Activated CD4-positive, alpha-beta memory T cell treated with anti-CD3 and anti-CD28 coated beads, Interleukin-2, amount 10 ng/mL, durations not matched to agents 7 days and 5 days (primary cell): ENCODE measurements at places on chromosomes 3 and 15. TPM values are rescaled to one million over a fixed set of nuclear protein-coding genes. Genes with fewer than 3 reads are reported as not detected.

GRCh38 chr3:3355442-3355841, 176.0 kb upstream of the CRBN start:
- DNase-seq: no peak

- no peak for DNase-seq
These were observed 11.6 kb downstream of the NT5DC2 start for GRCh38 chr3:52521881-52522650.

DNA sequence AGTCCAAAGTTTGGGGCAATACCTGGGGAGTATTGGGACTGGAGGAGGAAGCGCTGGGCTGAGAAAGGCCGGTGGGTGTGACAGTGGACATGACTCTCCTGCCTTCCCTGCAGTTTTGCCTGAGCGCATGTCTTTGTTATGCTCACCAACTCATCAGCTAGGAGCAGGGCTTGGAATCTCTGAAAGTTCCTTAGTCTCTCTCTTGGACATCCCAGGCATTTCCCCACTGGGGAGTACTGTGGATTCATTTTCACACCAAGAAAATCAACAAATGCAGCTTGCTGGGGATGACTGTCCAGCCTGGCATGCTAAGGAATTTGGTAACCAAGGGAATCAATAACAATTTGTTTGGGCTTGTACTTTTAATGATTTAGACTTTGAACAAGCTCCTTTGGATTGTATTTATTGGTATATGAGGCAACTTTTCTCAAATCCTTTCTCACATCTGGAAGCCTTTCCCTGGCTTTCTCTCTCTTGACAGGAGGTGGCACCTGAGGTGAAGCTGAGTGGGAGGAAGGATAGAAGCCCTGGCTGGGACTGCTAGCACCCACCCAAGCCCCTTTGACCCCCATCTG, 48.5 kb upstream of the CHST2 start:
- DNase-seq: no peak

DNA sequence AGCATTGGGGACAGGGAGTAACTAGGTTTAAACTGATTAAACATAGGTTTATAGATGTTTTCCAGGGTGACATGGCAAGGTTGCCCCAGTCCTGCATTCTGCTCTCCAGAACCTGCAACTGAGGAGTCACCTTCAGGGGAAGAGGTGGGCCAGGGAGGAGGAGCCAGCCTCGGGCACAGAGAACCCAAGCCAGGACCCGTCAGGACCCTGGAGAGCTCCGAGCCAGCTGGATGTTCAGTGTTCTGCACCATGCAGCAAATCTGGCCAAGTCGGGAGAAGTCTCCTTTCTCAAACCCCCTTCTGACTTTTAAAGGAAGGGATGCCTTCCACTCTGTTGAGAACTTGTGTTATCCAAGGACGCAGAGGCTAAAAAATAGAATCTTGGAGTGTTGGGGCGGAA, 62.1 kb upstream of the SLC6A11 start:
- peak; percentile 53 for DNase-seq

GRCh38 chr3:156300371-156300770, 180.0 kb downstream of the KCNAB1 start:
- DNase-seq: no peak

DNA sequence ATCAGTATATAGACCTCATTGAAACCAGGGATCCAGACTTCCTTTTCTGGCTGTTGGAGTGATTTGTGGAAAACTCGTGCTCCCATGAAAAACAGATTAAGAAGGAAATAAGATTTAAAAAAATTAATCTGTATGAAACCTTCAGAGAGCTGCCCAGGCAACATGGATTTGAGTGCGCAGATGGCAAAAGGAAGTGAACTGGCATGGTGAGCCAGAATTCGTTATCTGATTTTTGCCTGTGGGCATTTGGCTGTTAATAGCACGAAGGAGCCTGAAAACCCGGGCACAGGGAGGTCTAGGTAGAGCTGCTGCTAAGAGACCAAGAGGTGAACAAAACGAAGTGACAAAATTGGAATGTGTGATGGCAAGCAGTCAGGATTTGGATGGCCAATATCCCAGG, 19.1 kb upstream of the SPINK8 start:
- no peak for DNase-seq

GRCh38 chr15:77643764-77644163, 11.1 kb upstream of the LINGO1 start:
- no peak for DNase-seq

- no peak for DNase-seq
These were observed 46.0 kb downstream of the KLF13 start for GRCh38 chr15:31372635-31373091.

DNA sequence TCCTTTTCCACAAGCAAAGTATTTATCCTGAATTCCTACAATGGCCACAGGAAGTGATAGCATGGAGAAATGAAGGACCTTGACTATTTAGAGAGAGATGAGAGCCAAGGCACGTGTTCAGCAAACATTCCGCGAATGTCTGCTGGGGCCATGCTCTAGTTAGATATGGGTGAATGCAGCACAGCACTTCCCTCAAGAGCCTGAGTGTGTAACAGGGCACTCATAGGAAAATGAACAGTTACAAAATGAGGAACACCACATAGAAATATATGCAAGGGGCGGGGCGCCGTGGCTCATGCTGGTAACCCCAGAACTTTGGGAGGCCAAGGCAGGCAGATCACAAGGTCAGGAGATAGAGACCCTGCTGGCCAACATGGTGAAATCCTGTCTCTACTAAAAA, 406.9 kb downstream of the NR2F2 start:
- no peak for DNase-seq

DNA sequence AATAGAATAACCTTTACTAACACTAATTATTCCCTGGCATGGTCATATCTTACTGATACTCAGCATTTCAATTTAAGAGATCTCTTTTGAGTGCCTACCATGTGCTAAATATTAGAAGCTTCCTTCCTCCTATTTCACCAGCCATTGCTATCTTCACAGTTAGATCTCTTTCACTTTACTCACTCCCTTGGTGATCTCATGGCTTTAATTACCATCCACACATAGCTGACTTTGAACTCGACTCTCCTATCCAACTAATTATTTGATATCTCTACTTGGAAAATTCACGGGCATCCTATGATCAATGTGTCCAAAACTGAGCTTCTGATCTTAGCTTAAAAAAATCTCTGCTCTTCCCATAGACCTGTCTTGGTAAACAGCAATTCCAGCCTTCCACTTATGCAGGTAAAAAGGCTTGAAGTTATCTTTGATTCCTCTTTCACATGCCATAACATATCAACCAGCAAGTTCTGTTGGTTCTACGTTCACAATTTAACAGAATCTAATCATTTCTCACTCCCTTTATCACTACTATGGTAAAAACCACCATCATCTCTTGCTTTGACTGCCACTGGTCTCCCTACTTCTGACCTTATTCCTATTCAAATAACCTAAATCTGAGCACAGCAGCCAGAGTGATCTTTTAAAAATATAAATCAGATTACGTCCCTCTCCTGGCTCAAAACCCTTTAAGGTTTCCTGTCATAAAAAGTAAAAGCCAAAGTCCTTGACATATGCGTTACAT, 41.8 kb downstream of the HLTF start:
- DNase-seq: no peak

- DNase-seq: no peak
These were observed 229.2 kb downstream of the TJP1 start for GRCh38 chr15:29593111-29593510.

DNA sequence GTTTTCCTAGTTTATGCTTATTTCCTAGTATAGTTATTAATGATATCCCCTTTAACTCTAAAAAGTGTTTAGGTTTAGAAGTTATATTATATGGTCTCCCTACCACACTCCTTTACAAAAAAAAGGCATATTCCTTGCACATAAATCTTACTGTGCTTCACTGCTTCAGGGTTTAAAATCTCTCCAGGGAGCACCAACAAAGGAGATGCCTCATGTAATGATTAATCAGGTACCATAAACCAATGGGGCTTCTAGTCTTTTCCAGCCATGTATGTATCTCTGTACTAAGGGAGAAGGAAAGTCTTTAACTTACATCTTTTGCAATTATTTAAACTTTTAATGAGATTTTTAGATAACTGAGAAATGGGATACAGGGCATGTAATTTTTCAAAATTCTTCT, 91.5 kb upstream of the RBMS3 start:
- DNase-seq: no peak

GRCh38 chr3:149468504-149469212, 5.8 kb upstream of the TM4SF4 start:
- no peak for DNase-seq

GRCh38 chr3:194561306-194561974, 71.8 kb downstream of the TMEM44 start:
- no peak for DNase-seq

DNA sequence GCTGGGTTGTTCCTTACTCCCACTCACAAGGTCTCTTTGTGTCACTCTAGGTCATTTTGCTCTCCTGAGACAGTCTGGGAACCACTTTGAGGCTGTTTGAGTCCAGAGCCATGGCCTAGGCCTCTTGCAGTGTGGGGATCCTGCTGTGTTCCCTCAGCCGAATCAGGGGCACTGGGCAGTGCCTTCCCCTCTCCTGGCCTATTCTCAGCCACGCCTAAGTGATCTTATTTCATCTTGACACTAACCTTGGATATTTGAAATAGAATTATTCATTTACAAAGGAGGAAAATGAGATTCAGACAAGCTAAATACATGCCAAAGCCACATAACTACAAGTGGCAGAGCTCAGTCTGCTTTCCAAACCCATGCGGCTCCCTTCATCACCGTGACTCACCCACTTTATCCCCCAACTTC, 557.2 kb upstream of the TBL1XR1 start:
- no peak for DNase-seq

GRCh38 chr3:146313031-146313745, 62.3 kb upstream of the PLSCR4 start:
- no peak for DNase-seq

GRCh38 chr15:80072285-80072994, 13.0 kb downstream of the ZFAND6 start:
- DNase-seq: no peak

DNA sequence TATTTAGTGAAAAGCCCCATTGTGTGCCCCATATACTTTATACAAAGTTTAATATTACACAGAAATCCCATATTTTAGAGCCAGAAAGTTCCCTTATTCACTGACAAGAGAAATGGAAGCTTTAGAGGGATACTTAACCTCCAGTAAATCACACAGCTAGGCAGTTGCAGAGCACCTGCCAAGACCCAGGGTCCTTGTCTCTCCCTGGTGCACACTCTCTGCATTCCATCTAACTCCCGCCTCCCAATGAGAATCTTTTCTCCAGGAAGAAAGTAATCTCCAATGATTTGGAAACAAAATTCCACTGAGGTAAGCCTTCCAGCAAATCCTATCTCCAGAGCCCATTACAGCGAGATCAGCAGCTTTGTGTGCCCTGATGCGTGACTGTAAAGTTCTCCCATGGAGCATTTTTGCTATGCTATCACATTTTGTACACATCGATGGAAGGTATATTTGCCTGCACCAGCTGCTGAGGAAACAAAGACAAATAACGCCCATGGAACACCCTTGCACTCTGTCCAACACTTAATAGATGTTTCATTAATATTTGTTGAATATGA, 41.4 kb downstream of the ULK4 start:
- no peak for DNase-seq

- DNase-seq: no peak
These were observed 1.3 kb upstream of the AEN start for GRCh38 chr15:88619796-88620195.

- DNase-seq: no peak
These were observed 131.4 kb downstream of the THRB start for GRCh38 chr3:24363242-24363641.

GRCh38 chr15:27232876-27233275, 261.9 kb downstream of the GABRG3 start:
- DNase-seq: no peak

DNA sequence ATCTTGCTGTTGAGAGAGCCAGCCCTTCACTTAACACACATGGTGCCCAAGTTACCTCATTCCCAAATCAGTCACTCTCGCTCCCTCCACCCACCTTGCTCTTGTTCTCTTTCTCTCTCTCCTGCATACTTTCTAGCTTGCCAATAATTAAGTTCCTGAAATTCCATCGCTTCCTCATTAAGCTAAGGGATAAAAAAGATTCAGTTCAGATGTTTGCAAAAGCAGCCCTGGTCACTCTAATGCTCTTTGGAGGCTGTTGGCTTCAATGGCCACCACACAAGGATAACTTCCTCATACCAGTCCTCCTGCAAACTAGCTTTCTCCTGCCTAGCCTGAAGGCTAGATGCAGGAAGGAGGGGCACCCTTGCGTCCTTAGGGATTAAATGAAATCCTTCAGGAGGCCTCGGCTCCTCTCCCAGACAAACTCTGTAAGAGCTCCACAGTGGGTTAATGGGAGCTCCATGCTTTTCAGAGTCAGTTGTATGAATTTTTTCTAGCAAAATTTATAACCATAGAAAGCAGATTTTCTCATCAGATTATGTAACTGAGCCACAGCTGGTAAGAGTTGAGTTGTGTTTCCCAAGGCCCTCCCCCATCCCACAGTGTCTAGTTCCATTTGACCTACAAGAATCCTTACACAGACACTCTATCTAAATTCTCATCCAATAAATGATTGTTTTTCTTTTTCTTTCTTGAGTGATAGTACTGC, 176.6 kb upstream of the TRIM42 start:
- DNase-seq: no peak

DNA sequence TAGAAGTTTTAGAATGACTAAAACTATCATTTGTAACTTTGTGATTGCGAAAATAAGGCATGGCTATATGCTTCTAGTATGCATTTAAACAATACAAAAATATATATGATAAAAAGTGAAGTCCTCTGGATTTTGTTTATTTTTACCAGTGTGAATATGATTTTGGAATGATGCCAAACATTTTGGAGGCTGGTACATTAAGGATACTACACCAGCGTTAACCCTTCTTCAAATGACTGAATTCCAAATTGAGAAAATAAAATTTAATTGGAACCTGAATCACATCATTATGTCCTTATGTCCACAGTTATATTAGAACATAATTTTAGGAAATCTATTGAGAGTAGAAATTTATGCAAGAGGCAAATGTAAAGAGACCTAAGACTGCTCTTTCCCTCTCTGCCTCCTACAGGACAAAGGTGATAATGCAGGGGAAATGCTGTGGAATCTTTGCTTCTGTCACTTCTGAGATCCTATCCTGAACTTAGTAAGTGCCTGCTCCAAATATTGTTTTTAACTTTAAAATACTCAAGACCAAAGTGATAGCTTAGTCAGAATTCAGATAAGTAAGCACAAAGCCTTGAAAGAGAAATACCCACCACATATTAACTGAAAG, 121.1 kb upstream of the NANOGP8 start:
- DNase-seq: no peak

- DNase-seq: no peak
These were observed 23.6 kb downstream of the TRPM1 start for GRCh38 chr15:31077941-31078340.

DNA sequence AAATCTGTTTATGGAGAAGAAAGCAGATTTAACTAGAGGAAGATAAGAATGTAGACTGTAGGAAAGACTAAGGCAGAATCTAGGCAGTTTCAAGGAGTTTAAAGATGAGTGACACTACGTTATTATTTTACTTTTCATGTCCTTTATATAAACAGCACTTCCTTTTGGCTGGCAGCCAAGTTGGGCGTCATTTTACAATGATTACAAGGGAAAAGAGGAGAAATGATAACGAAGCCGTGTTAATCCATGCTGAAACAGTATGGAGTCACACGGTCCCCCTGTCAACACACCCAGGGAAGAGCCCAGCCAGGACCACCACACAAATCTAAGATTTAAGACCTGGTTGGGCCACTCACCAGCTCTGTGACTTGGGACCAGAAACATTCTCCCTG, 83.7 kb upstream of the NEO1 start:
- DNase-seq: no peak

The DTWD1 gene
- 13.4 TPM for total RNA-seq

The PLCH1 gene
- 0.08 TPM for total RNA-seq

The C3orf20 gene
- 0.23 TPM for total RNA-seq

The CCR4 gene
- 117 TPM for total RNA-seq

The EFCC1 gene
- total RNA-seq: not detected

The PRRT3 gene
- 6.1 TPM for total RNA-seq

The SERINC4 gene
- total RNA-seq: 0.15 TPM

The CFAP100 gene
- not detected for total RNA-seq

The CTXN2 gene
- not detected for total RNA-seq
